Vagina (tissue), 2 donors: ENCODE measurements at places on chromosomes 1 and 21.

DNA sequence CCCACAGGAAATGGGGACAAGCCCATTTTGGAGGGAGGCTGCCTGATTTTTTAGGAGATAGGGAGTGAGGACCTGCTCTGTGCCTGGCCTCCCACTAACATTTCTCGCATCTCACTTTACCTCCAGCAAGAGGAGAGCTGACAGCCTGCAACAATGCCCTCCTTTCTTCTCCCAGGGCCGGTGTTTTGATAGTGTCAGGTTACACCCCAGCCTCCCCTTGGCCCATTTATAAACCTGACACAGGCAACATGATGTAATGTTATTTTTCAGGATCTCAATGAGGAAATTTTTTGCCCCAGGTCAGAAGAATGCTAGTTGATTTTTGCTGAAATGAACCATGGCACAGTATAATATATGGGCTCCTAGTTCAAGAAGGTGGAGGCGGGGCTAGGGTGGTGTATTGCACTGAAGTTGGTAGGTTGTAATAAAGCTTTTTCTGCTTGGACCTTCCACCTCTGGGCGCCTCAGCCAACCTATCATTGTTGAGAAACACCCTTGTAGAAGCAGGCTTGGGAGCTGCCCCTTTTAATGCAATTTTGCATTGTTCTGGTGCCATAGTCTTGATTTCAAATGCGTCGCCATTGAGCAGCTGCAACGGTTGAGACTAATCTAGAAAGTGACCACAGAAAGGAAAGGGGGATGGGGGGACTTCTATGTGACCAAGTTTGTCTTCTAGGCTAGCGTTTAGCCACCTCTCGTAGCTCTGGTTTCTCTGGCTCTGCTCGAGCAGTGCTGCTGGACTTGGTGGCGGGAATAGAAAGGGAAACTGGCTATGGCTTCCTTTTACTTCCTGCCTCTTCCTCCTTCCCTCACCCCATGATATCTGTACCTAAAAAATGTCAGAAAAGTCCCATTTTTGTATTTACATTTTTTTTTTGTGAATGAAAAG lies 53.0 kb downstream of the PBX1 start:
- DNase-seq = no peak

DNA sequence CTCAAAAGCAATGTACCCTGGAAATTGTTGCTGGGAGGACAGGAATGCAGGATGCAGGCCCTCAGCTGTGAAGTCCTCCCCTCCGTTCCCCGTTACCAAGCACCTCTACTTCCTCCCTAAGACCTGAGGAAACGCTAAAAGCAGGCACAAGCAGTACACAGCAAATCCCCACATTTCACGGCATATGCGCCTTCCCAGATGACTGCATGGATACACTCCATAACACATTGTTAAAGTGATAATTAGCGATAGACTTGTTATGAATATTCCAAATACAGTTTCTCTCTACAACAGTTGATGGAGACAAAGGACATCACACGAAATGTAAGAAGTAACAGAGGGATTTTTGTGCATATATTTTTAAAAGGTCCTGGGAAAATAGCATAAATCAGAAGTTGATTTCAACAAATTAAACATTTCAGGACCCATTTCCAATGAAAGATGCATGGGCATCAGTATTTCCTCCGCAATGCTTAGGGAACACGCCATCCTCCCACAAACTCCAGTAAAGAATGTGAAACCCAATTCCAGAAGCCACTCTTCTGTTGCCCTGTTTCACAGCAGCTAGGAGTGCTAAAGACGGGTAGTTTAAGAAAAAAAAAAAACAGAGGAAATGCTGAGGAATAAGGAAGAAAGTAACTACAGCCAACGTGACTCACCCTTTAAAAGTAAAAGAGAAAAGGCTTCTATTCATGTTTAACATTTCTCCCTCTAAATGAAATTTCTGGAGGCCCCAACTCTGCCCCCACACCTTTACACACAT lies 75.5 kb downstream of the HIVEP3 start:
- no peak for DNase-seq

DNA sequence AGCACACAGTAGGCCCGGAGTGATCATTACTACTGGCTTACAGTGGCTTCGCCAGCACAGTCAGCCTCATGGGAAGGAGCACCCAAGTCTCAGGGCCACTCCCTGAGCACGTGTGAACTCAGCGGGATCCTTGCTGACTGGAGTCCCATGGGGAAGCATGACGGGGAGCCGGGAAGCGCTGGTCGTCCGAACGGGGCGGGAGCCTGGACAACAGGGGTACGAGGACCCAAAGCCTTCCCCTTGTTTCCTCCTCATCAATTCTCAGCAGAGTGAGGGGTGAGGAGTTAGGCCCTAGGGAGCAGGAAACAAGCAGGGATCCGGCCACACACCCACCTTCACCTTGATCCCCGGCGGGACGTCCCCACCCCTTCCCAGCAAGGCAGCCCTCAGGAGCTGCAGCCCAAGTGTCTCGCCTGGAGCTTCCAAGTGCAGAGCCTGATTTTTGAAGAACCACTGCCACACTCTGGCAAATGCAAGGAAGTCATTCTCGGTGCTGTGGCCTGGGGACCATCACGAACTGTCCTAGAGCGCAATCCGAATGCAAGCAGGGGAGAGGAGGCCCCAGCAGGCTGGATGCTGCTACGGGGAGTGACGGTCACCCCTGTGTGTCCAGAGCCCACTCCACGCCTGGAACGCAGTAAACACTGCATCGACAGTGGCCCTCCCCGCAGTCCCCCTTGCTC lies 35.5 kb downstream of the TOMM20 start:
- DNase-seq = no peak

- DNase-seq = no peak
Measured at GRCh38 chr1:181675091-181675917, 192.0 kb downstream of the CACNA1E start.

DNA sequence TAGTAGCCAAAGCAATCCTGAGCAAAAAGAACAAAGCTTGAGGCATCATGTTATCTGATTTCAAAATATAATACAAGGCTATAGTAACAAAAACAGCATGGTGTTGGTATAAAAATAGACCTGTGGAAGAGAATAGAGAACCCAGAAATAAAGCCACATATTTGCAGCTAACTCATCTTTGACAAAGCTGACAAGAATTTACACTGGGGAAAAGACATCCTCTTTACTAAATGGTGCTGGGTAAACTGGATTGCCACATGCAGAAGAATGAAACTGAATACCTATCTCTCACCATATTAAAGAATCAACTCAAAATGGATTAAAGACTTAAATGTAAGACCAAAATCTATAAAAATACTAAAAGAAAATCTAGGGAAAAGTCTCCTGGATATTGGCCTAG lies 59.5 kb upstream of the CD55 start:
- DNase-seq = no peak

- no peak for DNase-seq
Measured at GRCh38 chr1:47191940-47192457, 2.2 kb upstream of the PDZK1IP1 start.
